CD4-positive, CD25-positive, alpha-beta regulatory T cell (primary cell): ENCODE measurements at places on chromosomes 6 and 20.

GRCh38 chr6:125987026-125987617 lies 782 bp downstream of the TRMT11 start:
- DNase-seq, result no peak

DNA sequence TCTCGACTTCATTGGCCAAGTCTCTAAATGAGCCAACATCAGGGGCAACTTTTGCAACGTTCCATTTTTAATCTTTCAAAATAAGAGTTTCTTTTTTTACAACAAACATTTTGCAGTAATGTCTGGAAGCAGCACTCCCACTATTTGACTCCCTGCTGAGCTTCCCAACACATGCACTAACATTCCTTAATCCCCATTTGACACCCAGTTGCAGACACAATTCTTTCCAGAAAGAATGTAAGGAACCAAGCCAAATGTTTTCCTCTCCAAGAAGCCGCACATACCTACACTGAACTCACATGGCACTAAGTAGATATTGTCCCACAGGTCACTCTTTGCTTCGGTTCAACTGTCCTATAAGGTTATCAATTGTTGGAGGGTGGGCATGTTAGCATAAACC lies 165.6 kb downstream of the GRM1 start:
- no peak for DNase-seq

DNA sequence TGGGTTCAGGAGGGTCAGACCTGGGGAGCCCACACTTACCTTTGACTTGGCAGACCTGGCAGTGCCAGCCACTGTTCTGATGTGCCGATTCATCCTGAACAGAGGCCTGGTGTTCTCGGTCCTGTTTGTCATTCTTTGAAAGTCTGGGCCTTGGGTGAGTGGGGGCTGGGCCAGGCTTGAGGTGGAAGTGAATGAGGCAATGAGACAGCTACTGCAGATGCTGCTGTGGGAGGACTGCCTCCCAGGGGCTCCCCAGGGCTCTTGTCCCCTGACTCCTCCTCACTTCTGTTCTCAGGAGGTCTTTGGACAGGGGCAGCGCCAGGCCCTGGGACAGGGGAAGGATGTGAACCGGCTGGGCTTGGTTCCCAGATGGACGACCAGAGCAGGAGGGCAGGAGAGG lies 5.6 kb upstream of the TREML4 start:
- DNase-seq, result no peak

DNA sequence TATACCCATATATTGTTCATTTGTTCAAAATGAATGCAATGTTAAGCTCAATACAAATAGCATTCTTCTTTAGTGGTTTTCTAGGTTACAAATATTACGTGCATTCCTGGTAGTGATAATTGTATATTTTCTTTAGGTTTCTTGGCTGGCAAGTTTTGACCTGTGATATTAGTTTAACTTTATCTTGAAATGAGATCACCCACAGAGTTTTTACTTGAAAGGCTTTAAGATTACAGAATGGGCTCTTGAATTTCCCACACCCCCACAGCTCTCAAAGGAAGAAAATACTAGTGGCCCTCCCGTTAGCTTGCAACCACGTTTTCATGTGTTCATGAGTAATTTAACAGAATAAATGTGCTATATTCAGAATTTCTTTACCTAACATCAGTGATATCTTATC lies 1315.5 kb upstream of the GJE1 start:
- no peak for DNase-seq

- DNase-seq, result no peak
These were observed 1.1 kb downstream of the CTSA start for GRCh38 chr20:45892049-45892825.

GRCh38 chr6:121999456-122000065 lies 399.9 kb upstream of the HSF2 start:
- DNase-seq, result no peak

DNA sequence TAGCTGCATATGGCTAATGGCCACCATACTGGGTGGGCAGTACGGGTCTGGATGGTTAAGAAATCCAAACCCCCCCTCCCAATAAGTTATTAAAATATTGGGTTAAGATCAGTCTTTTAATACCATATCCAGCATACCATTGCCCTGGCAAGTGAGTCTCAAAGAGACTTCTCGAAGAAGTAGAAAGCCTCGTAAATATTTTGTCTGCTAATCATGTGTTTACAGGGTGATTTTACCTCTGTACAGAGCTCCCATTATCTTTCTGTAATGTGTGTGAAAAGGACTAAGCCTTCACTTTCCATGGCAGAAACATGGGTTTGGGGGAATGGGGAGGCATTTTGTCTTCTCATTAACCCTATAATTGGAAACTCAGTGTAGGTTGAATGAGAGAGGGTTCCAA lies 174.7 kb upstream of the LAMP5 start:
- no peak for DNase-seq

- no peak for DNase-seq
These were observed 406.7 kb downstream of the CD83 start for GRCh38 chr6:14524319-14524718.

DNA sequence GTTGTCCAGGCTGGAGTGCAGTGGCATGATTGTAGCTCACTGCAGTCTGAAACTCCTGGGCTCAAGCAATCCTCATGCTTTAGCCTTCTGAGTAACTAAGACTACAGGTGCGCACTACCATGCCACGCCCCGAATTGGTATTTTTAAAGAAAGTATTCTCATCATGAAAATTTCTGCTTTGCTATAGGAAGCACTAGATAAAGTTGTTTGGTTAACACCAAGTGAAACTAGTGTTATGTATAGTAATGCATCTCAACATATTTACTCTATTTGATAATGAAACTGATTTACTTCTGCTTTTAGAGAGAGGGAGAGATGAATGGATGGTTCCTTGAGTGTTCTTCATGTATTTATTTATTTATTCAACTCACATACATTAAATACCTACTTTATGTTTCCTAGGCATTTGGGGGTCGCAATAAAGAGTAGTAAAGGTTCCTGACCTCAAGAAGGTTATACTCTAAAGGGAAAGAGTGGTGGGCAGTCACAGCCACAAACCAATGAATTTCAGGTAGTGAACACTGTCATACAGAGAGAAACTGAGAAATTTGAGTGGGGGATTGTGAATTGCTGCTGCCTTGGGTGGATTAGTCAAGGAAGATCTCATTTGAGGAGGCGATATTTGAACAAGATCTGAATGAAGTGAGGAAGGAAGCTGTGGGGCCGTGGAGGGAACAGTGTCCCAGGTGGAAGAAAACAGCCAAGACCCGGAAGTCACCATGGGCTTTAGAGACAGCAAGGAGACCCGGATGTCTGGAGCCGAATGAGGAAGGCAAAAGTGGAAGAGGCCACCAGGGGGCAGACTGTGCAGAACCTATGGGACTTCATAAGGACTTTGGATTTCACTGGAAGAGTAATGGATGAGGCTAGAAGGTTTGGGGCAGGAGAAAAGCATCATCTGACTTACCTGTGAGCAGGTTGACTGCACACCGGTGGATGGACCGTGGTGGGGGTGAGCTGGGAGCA lies 185.6 kb downstream of the TSHZ2 start:
- DNase-seq, result peak; percentile 13

DNA sequence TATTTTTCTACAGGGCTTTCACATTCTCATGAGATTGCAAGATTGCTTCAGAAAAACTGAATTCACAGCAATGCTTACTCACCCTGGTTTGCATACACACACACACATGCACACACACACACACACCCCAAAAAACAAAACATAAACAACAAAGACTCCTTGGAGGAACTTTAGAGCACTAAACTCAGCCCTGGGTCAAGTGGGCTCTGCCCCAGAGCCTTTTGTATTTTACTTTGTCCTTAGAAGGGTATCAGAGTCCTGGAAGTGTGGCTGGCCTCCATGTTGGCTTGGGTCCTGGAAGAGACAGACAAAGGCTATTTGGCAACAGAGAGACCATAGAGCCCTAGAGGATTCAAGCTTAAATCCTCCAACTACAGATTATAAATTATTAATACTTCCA lies 8.0 kb upstream of the CST9 start:
- DNase-seq, result no peak

DNA sequence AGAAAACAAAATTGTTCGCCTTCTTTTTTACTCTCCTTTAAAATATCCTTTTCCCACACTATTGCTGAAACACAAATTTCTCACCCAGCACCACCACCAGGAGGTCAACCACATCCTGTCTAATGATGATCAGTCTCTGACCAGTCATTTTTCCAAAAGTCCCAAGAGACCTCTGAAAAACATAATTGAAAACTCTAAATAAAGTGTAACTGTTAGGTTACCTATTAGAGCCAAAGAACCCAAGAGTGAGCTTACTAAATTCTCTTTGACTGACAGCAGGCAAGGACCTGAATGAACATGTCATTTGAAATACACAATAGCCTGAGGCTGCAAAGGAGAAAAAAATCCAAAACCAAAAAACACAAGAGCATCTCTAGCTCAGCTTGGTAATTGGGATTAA lies 735.4 kb downstream of the CBLN4 start:
- no peak for DNase-seq

DNA sequence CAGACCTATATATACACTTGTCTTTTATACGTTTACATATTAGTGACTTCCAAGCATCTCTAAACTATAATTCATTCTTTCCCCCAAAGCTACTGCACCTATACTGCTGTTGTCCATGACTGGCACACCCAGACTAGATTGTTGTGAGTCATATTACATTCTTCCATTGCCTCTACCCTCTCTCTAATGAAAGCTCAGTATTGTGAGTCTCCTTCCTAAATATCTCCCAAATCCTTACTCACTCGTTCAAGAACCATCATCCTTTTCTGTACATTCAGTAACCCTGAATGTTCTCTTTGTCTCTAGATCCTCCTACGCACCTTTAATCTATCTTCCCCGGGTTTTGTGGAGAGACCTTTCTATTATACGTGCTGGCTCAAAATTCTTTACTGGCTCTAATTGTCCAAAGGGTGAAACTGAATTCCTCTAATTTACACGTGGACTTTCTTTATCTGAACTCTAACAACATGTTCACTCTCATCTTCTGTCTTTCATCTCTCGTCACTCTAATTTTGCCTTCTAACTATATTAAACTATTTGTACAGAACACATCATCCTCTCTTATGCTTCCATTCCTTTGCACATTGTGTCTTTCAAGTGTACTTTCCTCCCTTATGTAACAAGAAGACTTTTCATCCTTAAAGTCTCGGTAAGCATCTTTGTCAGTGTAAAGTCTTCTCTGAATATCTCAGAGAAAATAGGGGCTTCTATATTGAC lies 109.3 kb downstream of the IBTK start:
- no peak for DNase-seq

- DNase-seq, result no peak
These were observed 3.9 kb upstream of the BTNL2 start for GRCh38 chr6:32410906-32411305.

GRCh38 chr6:3754776-3755175 lies 3.3 kb upstream of the PXDC1 start:
- no peak for DNase-seq

DNA sequence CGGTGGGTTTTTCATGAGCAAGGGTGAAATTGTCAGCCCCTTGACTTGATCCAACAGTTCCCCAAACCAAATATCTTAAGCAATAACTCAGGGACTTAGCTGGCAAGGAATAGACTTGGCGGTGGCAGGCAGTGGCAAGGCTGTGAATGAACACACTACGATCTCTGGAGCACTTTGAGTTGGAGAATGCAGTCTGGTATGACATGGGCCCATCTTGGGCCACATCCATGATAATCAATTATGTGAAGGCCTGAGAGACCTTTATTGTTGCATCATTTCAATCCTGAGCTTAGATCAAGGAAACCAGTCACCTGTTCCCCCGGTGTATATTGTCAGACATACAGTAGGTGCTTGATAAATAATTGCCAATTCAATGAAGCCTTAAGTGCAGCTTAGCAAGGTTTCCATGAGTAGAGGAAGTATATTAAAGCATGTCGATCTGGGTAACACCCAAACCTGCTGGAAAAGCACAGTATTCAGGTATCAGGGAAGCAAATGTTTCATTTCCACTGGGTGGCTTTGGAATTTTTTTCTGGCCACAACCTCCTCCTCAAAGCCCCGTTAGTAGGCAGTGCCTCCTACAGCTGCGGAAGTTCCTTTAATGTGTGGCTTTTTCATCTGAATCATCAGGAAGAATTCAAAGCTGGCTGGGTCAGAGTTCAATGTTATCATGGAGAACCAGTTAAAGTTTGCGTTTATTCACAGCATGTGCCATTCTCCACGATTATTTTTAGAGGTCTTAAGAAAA lies 10.2 kb downstream of the CASS4 start:
- DNase-seq, result no peak

- DNase-seq, result no peak
These were observed 6.0 kb downstream of the NUS1 start for GRCh38 chr6:117681162-117681741.

DNA sequence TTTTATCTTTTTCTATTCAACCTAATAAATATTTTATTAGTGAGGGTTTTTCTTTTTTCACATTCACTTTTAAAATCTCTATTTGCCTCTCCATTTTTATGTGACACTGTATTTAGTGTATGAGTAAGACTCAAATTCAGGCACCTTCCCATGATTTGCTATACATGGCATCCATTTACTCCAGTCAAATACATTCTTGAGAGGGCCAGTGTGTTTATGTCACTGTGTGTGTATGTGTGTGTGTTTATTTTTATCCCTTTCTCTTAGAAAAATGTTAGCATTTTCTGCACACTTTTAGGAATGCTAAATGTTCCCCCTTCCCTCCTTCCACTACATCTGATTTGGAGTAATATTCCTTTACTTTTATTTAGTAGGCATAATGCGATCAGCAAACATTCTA lies 290.0 kb downstream of the PACRG start:
- DNase-seq, result no peak

GRCh38 chr6:161128680-161129196 lies 137.2 kb downstream of the MAP3K4 start:
- no peak for DNase-seq

- no peak for DNase-seq
These were observed 268.8 kb downstream of the PKHD1 start for GRCh38 chr6:51818520-51819022.

DNA sequence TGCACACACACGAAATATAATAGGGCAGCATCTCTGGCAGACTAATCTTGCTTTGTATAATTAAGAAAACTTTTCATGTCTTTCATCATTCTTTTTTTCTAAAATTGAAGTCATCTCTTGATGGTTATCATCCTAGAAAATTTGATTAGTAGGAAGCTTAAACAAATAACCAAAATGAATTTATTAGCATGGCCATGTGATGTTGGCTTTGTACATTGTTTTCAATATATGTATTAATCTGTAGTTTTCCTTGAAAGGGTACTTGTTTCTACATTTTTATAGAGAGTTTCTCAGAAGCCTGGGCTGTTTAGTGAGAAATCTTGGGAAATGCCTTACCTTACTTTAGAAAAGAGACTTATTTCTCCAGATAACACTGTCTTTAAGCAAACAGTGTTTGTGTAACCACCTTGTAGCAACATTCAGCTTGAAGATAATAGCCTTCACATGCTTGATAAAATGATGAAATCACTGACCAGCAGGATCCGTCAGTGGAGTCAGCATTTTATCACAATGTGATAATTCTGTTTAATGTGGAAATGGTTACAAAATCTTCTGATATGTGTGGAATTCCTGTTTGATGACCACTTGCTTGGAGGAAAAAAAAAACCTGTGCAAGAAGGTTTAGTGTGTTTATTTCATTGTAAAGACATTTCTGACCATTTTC lies 147.8 kb downstream of the MACROD2 start:
- no peak for DNase-seq

- DNase-seq, result no peak
These were observed 34.9 kb downstream of the ZNF341 start for GRCh38 chr20:33766686-33767085.
